SW 1271 (cell line): ENCODE measurements at places on chromosomes 13 and 19.

- no peak for DNase-seq
Observed at GRCh38 chr13:45396533-45397095, 21.6 kb downstream of the SLC25A30 start.

DNA sequence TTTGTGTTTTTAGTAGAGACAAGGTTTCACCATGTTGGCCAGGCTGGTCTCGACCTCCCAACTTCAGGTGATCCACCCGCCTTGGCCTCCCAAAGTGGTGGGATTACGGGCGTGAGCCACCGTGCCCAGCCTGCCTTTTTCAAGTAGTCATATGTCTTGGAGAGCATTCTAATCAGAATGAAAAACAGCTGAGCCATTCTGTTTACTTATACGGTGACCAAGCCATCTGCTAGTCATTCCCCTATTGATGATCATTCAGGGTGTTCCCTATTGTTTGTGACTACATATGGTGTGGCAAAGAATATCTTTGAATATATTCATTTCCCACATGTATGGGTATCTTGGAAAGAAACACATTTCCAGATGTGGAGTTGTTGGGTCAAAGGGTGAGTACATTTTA is 17.2 kb downstream of the BLOC1S3 start:
- DNase-seq, result no peak

GRCh38 chr19:4278419-4279266 is at the start of gene SHD:
TSS of gene SHD (plus strand) at chr19:4279266. CDS start at chr19:4280064, 798 bp downstream.
- DNase-seq, result no peak

DNA sequence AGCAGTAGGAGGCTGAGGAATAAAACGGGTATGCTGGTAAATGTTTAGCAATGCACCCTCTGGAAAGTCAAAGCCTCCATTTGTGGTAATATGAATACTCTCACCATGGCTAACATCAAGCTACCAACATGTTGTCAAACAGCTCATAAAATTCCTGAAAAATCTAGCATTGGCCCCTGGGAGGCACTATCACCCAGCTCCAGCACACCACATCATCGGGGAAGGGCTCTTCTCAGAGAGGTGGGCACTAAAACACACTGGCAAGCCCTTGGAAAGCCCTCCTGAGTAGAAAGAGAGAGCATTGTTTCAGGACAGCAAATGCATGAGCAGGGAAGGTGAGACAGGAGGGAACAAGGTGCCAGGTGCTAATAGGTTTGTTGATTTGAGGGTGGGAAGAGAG is 53.9 kb upstream of the FLT1 start:
- no peak for DNase-seq

GRCh38 chr19:17963936-17964691 is 2.8 kb upstream of the KCNN1 start:
- DNase-seq, result no peak

GRCh38 chr13:85441364-85441763 is 357.9 kb downstream of the SLITRK6 start:
- DNase-seq, result no peak

DNA sequence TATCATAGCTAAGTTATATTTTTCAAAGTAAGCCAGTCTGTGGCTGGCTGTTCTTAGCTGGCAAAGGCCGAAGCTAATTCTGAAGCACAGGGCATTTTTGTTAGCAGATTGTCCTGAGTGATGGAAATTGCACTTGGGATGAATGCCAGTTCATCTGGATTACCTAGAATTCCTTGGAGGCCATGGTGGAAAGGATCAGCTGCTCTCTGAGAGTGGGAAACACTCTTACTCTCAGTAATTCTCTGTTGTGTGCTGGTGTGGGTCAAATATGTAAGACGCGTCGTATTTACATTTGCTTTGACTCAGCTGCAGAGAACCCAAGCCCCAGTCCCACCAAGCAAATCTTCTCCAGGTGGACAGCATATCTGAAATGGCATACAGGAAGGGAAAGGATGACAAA is 60.7 kb upstream of the C1QTNF9B start:
- no peak for DNase-seq

DNA sequence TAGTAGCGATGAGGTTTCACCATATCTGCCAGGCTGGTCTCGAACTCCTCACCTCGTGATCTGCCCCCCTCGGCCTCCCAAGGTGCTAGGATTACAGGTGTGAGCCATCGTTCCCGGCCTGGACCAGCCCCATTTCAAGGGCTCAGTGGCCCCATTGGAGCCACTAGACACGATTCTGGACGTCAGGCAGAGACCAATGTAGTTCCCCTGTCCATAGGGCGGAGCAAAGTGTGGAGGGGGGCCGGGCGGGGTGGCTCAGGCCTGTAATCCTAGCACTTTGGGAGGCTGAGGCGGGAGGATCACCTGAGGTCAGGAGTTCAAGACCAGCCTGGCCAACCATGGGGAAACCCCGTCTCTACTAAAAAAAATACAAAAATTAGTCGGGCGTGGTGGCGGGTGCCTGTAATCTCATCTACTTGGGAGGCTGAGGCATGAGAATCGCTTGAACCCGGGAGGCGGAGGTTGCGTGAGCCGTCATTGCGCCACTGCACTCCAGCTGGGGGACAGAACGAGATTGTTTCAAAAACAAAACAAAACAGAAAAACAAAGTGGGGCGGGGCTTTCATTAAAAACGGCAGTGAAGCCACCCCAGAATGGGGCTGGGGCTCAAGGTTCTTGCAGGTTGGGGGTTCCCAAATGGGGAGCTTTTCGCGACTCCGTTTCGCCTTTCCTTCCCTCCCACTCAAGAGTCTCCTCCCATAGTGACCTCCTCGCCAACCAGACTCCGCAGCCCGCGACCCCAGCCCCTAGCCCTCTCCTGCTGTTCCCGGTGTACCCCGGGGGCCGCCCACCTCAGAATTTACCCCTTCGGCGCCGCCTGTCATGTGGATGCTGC is 758 bp upstream of the TECR start:
- no peak for DNase-seq

GRCh38 chr13:73355134-73355533 is 296.3 kb downstream of the KLF5 start:
- DNase-seq, result no peak

GRCh38 chr13:20171364-20171763 is 10.5 kb upstream of the GJA3 start:
- no peak for DNase-seq

DNA sequence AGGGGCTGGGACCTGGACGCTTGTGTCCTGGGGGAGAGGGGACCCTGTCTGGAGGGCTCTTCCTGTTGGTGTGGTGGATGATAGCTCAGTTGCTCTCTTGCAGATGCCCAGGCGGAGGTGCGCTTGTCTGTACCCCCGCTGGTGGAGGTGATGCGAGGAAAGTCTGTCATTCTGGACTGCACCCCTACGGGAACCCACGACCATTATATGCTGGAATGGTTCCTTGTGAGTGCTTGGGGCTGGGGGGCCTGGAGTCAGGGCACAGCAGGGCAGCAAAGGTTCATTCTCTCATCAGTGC is 2.2 kb downstream of the BCAM start:
- no peak for DNase-seq

GRCh38 chr19:6767081-6767356 is 216 bp downstream of the SH2D3A start:
- no peak for DNase-seq

GRCh38 chr19:18233224-18233825 is 7.1 kb upstream of the PDE4C start:
- no peak for DNase-seq

- DNase-seq, result no peak
Observed at GRCh38 chr19:6813659-6814058, 41.2 kb downstream of the VAV1 start.

GRCh38 chr13:74191410-74191809 is 57.2 kb upstream of the KLF12 start:
- DNase-seq, result no peak

DNA sequence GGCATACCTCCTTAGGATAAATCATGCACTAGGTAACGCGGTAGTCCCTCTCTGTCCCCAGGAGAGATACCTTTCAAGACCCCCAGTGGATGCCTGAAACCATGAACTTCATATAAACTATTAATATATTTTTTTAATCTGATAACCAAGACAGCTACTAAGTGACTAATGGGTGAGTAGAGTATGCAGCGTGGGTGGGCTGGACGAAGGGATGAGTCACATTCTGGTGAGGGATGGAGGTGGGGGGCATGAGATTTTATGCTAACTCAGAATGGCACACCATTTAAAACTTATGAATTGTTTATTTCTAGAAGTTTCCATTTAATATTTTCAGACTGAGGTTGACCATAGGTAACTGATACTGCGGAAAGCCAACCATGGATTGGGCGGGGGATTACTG is 46.2 kb downstream of the CDK8 start:
- no peak for DNase-seq

- DNase-seq, result no peak
Observed at GRCh38 chr13:112032186-112032993, 34.6 kb upstream of the SOX1 start.

DNA sequence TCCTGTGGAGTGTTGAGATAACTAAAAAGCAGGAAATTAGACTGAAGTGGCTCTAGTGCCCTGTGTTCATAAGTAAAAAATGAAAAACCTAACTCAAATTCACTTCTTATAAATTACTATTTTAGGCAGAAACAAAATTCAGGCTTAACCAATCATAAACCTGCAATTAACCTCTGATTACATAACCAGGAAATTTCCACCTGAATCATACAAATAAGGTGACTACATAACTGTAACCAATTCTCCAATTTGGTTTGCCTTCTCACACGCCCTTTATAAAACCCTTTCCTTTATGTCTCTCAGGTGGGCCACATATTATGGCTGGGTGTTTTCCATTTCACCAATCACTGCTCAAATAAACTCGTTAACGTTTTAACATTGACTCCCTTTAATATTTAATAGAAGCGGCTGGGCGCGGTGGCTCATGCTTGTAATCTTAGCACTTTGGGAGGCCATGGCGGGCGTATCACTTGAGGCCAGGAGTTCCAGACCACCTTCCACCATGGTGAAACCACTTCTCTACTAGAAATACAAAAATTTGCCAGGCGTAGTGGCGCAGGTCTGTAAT is 22.9 kb upstream of the ZNF724 start:
- no peak for DNase-seq

DNA sequence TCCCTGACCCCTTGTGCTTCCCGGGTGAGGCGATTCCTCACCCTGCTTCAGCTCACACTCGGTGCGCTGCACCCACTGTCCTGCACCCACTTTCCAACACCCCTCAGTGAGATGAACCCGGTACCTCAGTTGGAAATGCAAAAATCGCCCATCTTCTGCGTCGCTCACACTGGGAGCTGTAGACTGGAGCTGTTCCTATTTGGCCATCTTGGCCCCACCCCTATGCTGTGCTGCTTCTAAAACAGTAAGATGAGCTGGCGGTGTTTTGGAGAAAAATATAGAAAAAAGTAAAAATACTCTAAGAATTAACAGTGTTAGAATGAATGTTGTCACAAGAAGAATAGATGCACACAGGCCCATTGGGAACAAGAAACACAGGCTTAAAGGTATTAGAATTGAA is 92.5 kb downstream of the ITGBL1 start:
- no peak for DNase-seq

- DNase-seq, result no peak
Observed at GRCh38 chr13:42924344-42924743, 67.7 kb downstream of the EPSTI1 start.

DNA sequence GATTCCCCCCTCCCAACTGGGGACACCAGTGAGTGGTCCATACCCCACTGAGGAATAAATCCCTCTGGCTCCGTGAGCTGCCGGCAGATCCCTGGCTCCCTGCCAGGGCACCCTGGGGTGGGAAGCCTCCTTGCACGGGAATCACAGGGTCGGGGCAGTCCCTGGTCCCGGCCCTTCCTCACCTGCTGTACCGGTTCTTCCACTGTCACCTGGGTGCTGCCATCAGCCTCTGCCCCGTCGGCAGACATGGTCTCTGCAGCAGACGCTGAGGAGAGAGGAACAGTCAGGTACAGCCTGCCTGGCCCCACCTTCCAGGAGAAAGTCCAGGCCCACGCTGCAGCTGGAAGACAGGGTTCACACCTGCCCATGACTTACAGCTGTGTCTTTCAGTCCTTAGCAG is 6.3 kb downstream of the PLIN3 start:
- no peak for DNase-seq

DNA sequence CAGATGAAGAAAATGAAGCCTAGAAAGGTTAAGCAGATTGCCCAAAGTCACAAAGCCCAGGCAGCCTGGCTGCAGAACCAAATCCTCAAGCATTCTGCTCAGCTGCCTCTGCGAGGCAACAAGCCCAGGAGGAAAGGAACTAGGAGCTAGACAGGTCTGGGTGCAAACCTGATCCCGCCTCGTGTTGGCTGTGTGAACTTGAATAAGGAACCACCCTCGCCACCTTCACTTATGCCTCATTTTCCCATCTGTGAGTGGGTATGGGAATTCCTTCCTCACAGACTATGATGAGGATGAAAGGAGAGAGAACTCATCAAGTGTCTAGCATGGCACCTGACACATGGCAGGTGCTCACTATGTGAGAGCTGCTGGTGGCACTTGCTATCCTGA is 6.6 kb downstream of the SMG9 start:
- no peak for DNase-seq

DNA sequence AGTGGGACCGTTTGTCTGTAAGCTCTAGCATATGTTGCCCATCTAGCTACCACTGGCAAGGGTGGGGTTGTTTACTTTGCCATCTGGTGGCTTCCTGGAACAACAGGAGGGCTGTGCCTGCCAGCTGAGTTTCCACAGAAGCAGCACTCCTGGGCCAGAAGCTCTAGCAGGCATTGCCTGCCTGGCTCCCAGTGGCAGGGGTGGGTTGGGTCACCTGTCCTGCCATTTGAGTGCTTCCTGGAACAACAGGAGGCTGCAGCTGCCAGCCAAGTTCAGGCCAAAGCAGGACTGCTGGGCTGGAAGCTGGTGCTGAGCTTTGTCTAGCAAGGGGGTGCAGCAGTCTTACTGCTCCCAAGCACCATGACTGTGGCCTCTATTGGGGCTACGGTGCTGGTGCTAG is 239.7 kb downstream of the MTUS2 start:
- DNase-seq, result no peak

- no peak for DNase-seq
Observed at GRCh38 chr19:9877780-9878510, 42.8 kb downstream of the PIN1 start.

DNA sequence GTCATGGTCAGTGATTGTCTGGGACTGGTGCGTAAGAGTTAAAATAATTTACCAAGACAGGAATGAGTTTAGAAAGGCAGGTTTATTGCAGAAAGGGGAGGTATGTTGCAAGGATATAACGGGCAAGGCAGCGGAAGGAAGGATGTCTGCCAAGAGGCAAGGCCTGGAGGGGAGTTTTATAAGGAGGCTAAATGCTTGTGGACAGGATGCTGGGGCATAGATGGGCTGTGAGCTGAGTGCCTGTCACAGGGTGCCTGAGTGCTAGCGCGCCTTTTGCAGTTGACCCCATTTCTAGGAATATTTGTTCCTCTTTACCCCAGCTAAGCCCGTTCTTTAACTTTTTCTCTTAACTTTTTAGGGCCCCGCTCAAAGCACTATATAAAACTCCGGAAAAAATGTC is 58.7 kb downstream of the TEX26 start:
- DNase-seq, result no peak

DNA sequence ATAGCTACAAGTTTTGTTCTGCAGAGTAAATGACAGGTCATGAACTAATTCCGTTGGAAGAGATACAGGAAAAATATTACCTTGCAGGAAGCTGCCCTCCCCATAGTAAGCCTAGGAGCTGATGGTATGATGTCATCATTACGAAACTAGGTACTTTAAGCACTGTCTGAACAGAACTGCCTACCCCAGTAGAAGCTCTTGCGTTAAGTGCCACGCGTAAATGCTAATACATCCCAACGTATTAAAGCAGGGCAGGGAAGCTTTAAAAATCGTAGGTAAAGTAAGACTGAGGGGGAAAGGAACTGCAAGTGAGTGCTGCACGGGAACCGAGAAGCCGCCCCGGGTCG is 572 bp downstream of the UGGT2 start:
- DNase-seq, result peak; percentile 56

GRCh38 chr19:40598121-40598917 is 2.9 kb upstream of the LTBP4 start:
- peak; percentile 59 for DNase-seq
